ENCODE measurements at places on chromosomes 13 and 19.

GRCh38 chr19:47499371-47499770 lies 15.4 kb upstream of the KPTN start:
- no peak for DNase-seq

- no peak for DNase-seq
These were observed 42.8 kb downstream of the ATP11A start for GRCh38 chr13:112732679-112733078.

- no peak for DNase-seq
These were observed 13.5 kb upstream of the CNFN start for GRCh38 chr19:42403586-42403985.

- DNase-seq, result no peak
These were observed 653 bp downstream of the CLEC4M start for GRCh38 chr19:7763696-7764095.

DNA sequence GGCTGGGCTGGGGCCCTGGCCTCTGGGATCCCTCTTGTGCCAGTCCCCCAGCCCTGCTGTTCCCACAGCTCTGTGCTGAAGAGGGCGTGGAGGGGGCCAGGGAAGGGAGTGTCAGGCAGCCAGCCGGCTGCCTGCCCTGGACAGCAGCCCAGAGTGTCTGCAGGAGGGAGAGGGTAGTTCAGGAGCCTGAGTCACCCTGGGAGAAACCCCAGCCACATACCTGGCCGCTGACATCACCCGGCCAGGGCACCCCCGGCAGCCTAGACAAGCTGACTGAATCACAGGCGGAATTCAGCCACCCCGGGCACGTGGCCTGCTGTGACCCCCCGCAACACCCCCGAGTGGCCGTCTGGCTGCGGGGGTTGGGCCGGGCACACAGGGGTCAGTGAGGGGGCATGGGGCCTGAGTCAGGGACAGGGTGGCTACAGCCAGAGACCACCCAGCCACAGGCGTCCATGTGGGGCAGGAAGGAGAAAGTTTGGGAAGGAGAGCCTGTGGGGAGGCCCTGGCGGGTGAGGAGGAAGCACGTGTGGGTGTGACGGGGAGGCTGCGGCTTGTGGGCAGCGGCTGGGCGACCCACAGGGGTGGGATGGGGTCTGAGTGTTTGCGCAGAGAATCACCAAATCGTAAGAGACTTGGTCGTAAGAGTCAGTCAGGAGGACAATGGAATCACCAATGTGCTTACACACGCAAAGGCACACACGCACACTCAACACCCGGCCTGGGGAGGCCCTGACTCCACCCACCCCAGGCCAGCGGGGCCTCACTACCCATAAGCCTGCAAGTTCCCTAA lies 11.9 kb upstream of the FOSB start:
- DNase-seq, result no peak

GRCh38 chr13:23561261-23561660 lies 9.0 kb upstream of the TNFRSF19 start:
- no peak for DNase-seq

- DNase-seq, result no peak
These were observed 3.2 kb upstream of the LGALS13 start for GRCh38 chr19:39599116-39599515.

DNA sequence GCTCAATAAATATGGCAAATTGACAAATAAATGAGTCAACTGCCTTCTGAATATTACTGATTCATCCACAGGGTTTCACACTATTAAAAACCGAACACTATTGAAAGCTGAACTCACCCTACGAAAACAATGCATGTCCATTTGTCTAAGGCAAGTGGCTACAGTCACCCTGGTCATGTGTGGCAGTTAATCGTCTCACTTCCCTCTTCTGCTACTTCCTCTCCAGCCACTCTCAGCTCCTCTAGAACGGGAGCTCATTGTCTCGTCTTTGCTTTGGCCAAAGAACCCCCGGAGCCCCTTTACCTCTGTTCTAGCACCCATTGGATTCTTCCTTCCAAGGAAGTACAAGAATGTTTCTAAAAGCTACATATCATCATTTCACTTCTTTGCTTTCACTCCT lies 74.4 kb upstream of the ZNF599 start:
- no peak for DNase-seq

DNA sequence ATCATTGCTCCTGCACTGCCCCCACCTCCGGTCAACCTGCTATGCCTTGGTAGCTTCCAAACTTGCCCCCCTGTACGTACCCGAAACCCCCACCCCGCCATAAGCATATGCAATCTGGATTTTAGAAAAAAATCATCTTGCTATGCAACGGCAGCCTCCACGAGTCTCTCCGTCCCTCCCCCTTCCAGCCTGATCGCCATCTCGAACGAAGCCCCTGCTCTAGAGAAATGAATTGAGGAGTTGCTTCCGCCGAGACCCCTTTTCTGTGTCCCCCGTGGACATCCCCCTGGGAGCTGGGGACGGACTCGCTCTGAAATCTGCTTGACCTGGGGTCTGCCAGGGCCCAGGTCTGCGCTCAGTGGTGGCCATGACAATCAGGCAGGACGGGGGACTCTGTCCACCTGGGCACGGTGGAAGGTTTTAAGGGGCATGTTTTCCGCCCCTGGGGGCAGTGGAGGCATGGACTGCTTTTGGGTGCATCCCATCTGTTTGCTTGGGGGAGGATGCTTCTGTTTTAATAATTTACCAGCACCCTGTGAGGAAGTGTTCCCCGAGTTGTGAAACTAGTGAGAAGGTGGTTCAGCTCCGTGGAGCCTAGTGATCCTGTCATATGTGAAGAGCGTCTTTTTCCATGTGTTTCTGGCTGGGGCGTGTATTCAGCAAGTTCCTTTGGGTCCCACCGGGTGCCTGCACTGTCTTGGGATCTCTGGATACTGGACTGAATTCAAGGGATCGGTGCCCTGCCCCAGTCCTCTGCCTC lies 1.0 kb downstream of the KDM4B start:
- DNase-seq, result no peak

GRCh38 chr13:59345311-59345710 lies 818.4 kb downstream of the DIAPH3 start:
- no peak for DNase-seq

DNA sequence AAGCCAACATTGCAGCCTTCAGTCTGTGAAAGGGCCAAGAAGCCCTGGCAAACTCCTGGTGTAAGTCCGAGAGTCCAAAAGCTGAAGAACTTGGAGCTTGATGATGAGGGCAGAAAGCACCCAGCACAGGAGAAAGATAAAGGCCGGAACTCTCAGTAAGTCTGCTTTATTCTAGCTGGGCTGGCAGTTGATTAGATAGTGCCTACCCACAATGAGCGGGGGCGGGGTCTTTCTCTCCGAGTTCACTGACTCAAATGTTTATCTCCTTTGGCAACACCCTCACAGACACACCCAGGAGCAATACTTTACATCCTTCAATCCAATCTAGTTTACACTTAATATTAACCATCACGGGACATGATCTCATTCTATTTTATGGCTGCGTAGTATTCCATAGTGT lies 1317.1 kb downstream of the SLITRK1 start:
- DNase-seq, result no peak

DNA sequence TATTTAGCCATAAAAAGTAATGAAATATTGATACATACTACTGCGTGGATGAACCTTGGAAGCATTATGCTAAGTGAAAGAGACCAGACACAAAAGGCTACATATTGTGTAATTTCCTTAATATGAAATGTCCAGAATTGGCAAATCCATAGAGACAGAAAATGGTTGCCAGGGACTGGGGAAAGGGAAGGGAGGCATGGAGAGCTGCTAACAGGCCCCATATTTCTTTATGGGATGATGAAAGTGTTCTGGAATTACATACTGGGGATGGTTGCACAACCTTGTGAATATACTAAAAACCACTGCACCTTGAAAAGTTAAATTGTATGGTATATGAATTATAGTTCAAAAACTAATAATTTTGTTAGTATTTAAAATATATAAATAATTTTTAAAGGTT lies 3.6 kb downstream of the IFT88 start:
- DNase-seq, result no peak

GRCh38 chr19:10271543-10272086 lies 695 bp downstream of the ICAM1 start:
- no peak for DNase-seq

DNA sequence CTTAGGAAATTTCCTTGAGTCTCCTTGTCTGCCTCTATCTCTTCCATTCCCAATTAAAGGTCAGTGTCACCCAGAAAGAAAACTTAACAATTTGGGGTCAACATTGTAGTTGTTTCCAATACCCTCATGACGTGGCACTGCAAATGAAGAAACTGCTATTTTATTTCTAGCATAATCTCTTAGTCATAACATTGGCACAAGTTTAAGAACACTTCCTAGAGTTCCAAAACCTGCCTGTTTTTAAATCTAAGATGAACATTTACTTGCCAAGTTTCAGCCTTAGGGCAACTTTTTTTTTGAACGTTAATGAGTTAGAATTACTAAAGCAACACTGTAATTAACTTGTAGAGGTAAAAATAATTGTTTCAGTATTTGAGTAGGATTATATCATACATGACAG lies 108.0 kb downstream of the LMO7 start:
- DNase-seq, result no peak

DNA sequence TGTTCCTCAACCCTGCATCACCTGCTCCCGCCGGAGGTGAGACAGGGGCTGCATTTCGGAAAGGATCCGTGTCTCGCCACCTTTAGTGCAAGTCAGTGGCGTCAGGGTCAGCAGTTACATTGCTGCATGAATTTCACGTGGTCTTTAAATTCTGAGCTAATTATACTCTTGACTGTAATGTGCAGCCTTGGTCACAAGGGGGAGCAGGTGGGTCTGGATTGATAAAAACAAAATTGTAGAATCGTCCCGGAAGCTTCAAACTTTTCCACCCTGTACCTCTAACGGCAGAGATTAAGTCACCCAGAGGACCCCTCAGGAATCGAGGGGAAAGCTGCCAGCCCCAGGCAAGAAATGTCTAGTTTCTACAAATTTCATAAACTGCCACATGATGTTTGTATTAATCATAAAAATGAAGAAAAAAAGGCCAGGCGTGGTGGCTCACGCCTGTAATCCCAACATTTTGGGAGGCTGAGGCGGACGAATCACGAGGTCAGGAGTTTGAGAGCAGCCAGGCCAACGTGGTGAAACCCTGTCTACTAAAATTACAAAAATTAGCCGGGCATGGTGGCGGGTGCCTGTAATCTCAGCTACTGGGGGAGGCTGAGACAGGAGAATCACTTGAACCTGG lies 20.2 kb downstream of the BBC3 start:
- no peak for DNase-seq

- DNase-seq, result no peak
These were observed 8.7 kb downstream of the SBK2 start for GRCh38 chr19:55528030-55528803.

DNA sequence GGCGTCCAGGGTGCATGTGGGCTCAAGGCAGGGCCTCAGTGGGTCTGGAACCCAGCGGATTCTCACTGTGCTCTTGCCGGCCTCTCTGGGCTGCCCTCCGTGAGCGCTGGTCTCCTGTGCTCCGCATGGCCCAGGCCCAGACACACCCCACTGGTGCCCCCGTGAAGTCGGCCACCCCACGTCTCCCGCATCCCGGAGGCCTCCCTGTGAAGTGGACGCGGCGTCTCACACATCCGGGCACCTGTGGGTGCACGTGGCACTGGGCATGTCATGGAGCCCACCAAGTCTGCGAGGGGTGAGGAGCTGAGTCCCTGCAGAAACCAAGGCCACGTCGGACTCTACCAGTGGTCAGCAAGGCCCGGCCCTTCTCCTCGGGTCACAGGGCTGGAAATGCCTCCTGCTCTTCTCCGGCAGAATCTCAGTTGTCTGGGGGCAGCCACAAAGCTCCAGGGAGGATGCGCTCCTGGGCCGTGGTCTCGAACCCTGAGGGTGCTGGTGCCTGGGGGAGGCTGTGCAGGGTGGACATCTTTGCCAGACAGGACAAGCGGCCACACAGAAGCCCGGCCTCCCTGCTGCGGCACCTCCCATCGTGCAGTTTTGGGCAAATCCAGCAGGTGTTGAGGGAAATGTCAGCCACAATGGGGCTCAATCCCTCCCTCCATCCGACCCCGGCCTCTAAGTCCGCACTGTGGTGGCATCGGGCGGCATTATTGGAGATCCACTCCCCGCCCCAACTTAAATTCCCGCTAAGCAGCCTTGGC lies 2.2 kb downstream of the C13orf46 start:
- DNase-seq, result no peak

DNA sequence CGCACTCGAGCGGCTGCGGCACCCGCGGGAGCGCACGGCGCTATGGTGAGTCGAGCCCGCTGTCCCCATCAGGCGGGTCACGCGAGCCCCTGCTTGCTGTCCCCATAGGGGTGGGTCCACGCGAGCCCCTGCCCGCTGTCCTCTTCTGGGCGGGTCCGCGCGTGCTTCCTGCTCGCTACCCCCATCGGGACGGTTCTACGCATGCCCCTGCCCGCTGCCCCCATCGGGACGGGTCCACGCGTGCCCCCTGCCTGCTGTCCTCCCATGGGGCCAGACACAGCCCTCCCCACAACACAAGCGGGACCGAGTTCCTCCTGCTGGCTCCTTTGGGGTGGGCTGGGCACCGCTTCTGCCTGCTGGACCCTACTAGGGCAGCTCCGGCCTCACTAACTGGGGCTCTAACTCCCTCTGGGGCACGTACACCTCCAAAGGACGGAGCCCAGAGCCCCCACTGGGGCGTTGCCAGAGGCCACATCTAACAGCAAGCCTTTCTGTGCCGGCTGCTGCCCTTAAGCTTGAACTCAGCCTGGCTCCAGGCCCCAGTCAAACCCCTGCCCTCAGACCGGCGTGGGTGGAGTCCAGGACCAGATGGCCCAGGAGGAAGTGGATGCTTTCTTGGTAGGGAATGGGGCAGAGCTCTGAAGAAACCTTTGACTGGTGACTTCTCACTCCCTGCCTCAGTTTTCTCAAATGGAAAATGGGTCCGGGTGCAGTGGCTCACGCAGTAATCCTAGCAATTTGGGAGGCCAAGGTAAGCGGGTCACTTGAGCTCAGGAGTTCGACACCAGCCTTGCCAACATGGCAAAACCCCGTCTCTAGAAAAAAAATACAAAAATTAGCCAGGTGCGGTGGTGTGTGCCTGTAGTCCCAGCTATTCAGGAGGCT lies 722 bp downstream of the COLGALT1 start:
- DNase-seq, result no peak

GRCh38 chr19:19619181-19619848 lies 828 bp upstream of the PBX4 start:
- no peak for DNase-seq

GRCh38 chr13:74203576-74203975 lies 69.4 kb upstream of the KLF12 start:
- no peak for DNase-seq

Data from NCI-H1436 treated with DMSO at 0.1 percent for 48 hours (cell line).